ENCODE measurements at places on chromosomes 4 and X.

- no peak for DNase-seq
These were observed 2393.9 kb downstream of the ARAP2 start for GRCh38 chr4:33850371-33850902.

GRCh38 chr4:150656891-150657290 is 74.9 kb downstream of the MAB21L2 start:
- no peak for DNase-seq

- DNase-seq: no peak
These were observed 4.9 kb upstream of the PNMA6E start for GRCh38 chrX:153406011-153406410.

- no peak for DNase-seq
These were observed 9.5 kb downstream of the XAGE1B start for GRCh38 chrX:52507331-52507730.

DNA sequence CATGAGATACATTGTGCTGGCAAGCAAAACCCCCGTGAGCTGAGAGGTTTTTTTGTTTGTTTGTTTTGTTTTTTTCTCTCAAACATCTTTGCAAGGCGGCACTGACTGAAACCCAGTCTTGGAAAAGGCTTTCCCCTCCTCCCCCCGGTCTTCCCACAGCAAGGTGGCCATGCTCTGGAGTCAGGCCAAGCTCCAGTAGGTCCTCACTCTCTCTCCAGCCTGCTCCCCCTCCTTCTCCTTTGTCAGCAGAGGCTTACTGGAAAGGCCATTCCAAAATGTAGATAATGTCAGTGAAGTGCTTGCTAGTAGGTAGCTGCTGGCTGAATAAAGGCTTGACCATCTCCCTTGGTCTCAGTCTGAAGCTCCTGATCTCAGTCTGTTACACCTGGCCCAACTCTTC is 32.6 kb downstream of the FRMPD3 start:
- DNase-seq: no peak

GRCh38 chr4:81919810-81920209 is 448.1 kb upstream of the RASGEF1B start:
- no peak for DNase-seq

- no peak for DNase-seq
These were observed 79.3 kb downstream of the CLDN22 start for GRCh38 chr4:183240581-183241321.

- DNase-seq: no peak
These were observed 44.8 kb downstream of the PDS5A start for GRCh38 chr4:39932776-39933402.

GRCh38 chr4:67207941-67208441 is 337.3 kb downstream of the CENPC start:
- DNase-seq: no peak

Data from stimulated activated CD8-positive, alpha-beta memory T cell treated with anti-CD3 and anti-CD28 coated beads, Interleukin-4, amount 100 ng/mL, for 4 hours (primary cell).